ENCODE measurements at places on chromosomes 7 and 10.

DNA sequence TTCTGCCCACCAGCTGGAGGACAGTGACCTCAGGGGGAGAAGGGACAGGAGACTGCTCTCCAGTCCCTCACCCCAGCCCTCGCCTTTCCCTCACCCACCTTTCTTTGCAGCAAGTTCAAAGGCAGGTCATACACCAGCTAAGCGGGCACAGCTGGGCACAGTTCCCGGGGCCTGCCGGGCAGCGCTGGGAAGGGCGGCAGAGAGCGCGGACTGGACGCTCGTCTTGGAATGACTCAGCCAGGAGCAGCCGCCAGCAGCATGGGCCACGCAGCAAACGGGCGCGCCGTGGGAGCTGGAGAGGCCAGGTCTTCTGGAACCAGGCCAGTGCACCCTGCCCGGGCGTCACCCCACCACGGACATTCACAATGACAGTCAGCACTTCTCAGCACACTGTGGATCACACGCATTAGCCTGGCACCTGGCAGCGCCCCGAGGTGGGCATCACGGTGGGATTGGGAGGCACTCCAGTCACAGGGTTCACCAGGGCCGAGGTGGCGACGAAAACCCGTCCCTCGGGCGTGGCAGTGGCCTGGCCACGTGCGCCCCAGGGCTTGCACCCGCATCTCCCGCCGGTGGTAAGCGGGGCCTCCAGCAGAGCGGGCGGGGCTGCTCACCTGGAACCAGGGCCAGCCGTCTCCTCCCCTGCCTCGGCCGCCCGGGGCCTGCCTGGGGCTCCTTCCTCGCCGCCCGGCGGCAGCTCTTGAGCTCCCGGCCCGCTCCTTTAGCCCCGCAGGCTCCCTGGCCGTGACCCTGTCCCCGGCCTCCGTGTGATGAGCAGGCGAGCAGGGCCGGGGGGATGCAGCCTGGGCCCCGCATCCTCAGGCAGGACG lies 29.0 kb upstream of the WDFY4 start:
- DNase-seq: no peak

DNA sequence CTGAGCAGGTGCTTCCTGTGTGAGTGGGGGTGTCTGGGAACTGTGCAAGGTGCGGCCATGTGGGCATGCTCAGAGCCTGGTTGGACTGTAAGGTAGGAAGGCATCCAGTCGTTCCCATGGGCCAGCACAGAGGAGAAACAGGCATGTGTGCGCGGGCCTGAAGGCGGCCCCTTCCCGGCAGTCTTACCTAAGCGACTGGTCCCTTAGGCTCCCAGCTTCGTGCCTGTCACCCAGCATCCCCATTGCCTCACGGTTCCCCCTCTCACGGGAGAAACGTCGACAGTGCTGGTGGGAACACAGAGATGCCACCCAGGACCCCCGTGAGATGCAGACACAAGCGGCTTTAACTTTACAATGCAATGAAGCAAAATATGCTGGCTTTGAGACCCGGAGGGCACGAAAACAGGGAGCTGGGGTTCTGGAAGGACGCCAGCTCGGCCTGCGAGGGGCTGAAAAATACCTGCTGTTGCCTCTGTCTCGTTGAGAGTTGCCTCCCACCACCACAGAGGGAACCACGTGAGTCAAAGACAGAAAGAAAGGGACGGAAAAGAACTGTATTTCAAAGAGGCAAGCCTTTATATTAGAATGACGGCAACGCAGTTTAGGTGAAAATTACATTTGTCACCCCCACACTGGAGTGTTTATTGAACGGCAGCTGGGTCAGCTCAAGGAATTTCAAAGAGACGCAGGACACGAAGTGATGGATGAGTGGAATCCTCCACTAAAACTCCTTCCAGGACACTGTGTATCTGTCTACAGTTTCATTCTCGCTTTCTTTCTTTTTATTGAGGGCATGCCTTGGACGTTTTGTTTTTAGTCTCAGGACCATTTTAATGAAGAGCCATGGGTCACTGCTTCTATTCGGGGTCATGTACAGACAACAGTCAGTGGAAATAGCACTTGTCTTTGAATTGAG lies 128.4 kb downstream of the DNAJB6 start:
- DNase-seq: no peak

DNA sequence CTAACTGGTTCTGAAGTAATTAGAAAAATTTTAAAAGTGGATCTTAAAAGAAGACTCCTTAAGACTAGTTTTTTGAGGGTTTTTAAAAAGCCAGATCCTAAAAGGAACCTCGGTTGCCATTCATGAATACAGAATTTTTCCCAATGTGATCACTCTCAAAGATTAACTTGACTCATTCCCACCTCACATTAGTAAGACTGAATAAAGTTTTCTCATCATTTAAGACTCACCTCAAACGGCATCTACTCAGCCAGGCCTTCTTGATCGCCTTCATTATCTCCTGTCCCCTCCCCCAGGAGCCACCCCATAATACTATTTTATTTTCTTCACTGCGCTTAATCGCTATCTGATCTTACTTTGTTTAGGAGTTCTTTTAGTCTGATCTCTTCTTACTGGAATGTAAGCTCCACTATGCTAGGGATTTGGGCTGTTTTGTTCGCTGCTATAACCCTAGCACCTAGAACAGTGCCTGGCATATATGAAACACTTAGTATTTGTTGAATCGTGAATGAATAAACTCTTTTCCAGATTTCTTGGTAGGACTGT lies 55.9 kb upstream of the PCGF5 start:
- no peak for DNase-seq

GRCh38 chr7:30201161-30201666 lies 66.4 kb downstream of the MTURN start:
- DNase-seq: no peak

- DNase-seq: no peak
Observed at GRCh38 chr10:132536241-132536876, 1.2 kb upstream of the INPP5A start.

GRCh38 chr7:41999736-42000283 lies 237.2 kb downstream of the GLI3 start:
- no peak for DNase-seq

All from CD4-positive, alpha-beta T cell treated with Interleukin-2 at 100 ng/mL for 4 hours (primary cell).